Right lung (tissue), 10 donors: ENCODE measurements at places on chromosomes 2 and 18.

- DNase-seq, result no peak
Observed at GRCh38 chr2:151379169-151379568, 21.8 kb downstream of the TNFAIP6 start.

DNA sequence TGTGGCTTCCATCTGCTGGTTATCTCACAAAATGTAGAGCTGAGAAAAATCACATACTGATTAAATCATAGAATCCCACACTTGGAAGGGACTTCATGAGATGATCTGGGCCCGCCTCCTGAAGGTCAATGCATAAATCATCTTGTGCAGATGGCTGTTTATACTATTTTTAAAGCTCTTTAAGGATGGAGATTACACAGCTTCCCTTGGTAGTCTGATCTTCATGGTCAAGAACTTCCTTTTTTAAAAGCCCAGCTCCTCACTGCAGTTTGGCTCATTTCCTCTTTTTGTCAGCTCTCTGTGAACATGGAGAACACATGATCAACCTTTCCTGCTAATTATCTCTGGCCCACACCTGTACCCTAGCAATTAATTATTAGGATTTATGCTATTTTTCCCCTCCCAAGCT is 25.9 kb downstream of the GCG start:
- DNase-seq, result no peak

- DNase-seq, result no peak
Observed at GRCh38 chr2:234976479-234977227, 24.8 kb downstream of the SH3BP4 start.

DNA sequence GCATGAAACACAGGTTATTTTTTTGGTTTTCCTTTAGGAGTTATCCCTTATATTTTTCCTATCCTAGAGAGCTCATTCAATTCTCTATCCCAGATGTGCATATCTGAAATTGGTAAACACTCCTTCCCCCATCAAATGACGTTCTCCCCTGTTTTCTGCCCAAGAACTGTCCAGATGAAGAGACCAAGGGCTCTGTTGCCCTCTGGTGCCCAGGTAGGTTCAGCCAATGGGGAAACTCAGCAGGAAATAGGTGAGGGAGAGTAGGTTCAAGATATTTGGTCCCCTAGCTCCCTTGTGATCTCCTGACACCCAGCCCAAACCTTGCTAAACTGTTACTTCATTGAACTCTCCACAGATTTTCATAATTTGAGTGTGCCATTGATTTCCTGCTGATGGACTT is 14.1 kb upstream of the INO80C start:
- DNase-seq, result no peak

- DNase-seq, result no peak
Observed at GRCh38 chr2:160533482-160533881, 39.9 kb upstream of the RBMS1 start.

DNA sequence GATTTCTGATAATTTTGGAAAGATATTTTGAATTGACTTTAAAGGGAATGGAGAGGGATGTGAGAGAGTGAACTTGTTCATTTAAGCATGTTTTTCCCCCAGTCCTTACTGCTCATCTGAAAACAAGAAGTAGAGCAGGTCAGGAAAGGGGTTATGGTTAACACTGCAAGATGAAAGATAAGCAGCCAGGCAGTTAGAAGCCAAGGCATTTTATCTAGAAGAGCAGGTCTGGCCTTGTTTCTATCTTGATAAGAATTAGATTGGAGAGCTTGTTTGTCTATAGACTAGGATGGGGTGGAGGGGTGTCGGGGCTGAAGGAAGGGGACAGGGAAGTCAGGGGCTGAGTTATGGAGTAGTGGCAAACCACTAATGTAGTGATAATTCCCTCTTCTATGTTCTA is 171.6 kb downstream of the IKZF2 start:
- no peak for DNase-seq

- no peak for DNase-seq
Observed at GRCh38 chr2:176424746-176425145, 155.5 kb downstream of the MTX2 start.
